ENCODE measurements at places on chromosomes 6 and 20.

- peak; percentile 52 for DNase-seq
Observed at GRCh38 chr6:4129446-4129845, 5.9 kb downstream of the ECI2 start.

GRCh38 chr20:54355631-54356280, 119.6 kb upstream of the DOK5 start:
- no peak for DNase-seq

DNA sequence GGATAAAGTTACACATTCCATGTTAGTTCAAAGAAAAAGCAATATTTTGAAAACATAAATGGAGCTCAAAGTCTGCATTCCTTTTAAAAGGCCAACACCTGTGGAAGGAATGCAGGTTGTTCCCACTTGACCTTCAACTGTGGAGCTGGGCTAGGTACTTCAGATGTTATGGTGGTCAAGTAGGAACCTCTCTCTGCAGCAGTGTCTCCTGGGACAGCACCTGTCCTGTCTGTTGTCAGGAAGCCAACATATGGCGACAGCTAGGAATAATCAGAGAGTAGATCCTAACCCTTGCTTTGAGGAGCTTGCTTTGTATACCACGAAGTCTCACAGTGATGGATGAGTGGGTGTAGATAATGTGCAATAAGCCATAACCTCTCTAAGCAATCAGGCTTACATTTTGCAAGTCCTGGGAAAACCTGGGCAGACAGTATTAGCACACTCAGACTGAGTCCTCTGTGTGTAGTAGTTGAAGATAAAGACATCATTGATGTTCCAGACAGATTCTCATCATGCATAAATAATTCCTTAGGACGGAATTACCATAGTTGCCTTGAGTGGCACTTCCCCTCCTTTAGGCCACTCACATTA, 347.5 kb downstream of the PRL start:
- no peak for DNase-seq

DNA sequence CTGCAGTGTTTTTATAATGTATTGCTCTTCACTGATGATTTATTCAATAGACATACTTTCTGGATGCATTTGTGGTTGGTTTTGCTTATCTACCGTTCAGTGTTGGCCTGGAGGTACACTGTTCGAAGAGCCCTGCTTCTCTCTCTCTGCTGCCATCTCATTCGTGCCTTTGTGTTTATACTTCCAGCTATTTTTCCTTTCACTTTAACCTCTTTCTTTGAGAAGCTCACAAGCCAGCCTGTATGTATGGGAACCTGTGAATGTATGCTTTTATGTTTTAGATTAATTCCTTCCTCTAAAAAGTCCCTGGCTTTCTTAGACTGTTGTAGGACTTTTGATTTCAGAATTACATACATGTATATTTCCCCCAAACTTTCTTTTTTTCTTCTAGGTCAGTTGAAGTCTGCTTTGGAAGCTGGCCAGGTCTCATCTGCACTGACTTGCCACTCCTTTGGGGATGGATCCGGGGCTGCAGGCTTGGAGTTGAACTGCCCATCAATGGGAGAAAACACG, 83.0 kb downstream of the SCAND1 start:
- DNase-seq: peak; percentile 46

DNA sequence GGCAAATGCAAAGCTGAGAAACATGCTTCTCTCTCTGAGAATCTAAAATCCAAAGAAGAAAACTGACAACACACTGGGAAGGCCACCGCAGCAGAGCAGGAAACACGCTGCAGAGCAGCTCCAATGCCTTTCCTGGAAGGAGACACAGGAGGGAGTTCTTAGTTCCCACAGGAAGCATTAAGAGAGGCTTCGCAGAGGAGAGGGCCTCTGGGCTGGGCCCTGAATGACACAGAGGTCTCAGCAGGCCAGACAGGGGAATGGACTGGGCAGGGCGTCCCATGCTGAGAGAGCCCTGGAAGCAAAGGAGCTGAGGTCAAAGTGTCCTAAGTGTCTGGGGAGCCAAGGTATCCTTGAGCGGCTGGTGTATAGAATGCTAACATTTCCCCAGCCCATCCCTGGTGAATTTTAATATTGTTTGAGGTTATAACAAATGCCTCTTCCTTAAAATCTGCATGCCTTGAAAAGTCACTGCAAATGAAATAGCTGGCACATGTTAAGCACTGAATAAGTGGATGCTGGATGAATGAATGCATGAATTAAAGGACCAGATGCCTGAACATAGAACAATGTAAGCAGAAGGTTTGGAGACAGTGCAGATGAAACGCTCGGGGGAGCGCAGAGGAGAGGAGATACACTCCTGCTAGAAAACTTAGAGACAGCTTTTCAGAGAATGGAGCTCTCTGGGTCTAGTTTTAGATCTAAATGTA, 110.0 kb upstream of the SYNDIG1 start:
- DNase-seq: no peak

- no peak for DNase-seq
Observed at GRCh38 chr20:37764333-37764935, 70.6 kb downstream of the CTNNBL1 start.

DNA sequence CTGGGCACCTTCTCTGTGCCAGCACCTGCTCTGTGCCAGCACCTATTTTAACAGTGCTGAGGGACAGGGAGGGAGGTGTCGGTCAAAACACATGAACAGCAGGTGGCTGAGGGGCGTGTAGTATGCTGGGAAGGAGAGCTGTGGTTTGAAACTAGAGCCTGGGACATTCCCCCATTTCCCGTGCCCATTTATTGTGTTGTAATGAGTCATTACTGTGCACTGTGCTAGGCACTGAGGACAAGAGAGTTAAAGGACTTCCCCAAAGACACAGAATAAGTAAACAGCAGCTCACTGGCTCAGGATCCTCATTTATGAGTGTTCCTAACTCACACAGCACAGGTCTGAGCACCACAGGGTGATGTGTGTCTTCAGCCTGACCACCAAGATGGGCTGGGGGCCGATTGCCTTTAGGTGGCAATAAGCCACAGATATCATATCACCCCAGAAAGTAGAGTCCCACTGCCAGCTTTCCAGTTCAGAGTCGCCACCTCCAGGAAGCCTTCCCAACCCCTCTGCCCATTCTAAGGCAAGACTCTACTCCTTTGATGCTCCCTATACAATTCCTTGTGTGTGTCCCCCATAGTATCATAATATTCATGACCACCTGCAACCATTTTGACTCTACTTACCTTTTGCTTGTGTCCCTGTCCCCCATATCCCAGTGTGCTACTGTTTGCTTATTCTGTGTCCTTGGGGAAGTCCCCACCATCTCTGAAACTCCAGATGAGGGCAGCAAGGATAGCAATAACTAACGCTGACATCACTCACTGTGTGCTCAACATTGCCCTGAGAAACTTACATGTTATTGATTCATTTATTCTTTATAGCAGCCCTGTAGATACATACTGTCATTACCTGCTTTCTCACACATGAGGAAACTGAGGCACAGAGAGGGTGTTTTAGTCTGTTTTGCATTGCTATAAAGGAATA, 87.3 kb downstream of the TOX2 start:
- no peak for DNase-seq

DNA sequence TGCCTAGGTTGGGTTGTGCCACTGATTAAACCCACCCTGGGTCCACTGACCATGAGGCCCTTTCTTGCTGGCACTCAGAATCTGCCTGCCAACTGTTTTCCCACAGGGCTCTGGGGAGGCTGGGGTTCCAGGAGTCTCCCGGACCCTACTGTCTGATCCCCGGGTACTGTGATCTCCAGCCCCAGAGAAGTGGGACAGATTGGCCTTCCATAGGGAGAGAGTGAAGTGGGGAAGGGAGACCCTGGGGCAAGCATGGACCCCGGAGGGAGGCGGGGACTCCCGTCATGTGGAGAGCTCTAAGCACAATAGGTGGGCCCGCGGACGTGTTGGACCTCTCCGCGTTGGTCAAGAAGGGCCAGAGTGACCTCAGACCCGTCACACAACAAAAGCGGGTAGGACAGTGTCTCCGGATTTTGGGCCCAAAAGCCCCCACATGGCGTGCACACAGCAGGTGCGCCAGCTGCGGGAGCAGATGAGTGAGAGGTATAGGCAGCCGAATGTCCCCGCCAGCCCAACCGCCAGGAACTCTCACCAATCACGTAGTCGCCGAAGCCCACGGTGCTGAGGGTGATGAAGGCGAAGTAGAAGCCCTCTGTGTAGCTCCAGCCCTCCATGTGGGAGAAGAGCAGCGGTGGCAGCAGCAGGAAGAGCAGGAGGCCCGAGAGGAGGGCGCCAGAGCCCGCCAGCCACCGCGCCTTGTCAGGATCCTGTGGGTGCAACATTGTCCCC, 10.6 kb downstream of the KCNK17 start:
- DNase-seq: no peak

Measured in EL (cell line).